ENCODE measurements at places on chromosomes 6 and 20.

- no peak for DNase-seq
These were observed 381.7 kb upstream of the JARID2 start for GRCh38 chr6:14863902-14864850.

GRCh38 chr6:97850458-97851212, 567.6 kb upstream of the MMS22L start:
- no peak for DNase-seq

DNA sequence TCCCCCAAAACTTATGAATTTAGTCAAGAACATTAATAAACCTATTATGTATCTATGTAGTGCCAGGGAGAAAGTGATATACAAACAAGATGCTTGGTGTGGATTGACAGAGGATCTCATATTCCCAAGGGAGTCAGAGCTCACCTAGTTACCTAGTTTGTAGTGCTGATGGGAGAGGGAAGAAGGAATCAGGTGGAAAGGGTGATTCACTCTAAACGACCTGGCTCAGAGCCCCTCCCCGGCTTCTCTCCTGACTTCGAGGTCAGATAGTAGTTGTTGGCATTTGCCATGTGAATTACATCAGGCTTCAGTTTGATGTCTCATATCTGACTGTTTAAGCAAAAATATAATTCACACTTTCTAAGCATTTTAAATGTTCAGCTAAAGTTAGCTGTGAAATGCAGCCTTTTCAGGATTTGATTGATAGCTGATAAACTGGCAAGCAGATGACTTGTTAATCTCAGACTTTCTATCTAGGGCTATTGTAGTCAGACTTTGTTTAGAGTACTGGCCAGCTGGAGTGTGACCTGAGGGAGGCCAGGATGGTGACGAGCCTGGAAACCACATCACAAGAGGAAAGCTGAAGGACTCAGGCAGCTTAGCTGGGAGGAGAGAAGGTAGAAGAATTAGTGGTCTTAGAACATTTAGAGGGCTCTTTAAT, 123.7 kb downstream of the AKAP7 start:
- no peak for DNase-seq

- no peak for DNase-seq
These were observed 12.1 kb downstream of the COL21A1 start for GRCh38 chr6:56235245-56235644.

DNA sequence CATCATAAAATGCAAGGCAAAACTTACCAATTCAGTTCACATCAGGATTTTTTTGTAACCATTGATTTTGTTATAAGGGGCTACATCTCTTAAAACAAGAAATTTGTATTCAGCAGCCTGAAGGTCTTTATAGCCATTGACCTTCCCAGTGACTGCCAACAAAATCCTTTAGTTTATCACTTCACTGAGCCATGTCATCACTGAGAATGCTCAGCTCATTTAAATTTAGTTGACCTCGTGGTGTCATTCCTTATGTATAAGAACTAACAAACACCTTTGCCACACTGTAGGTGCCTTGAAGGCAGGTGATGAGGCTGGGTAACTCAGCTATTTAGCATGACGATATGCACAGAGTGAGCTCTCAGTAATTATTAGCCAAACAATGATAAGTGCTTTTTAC, 77.7 kb downstream of the GRM1 start:
- no peak for DNase-seq
